ENCODE measurements at places on chromosomes 11 and 22.
A peak's percentile ranks its signal among the peaks of the same experiment; 100 is the strongest.

- peak; percentile 7 for DNase-seq
Measured at GRCh38 chr11:74255741-74256375, 55.6 kb downstream of the P4HA3 start.

GRCh38 chr11:121448011-121448410 lies 4.1 kb upstream of the SORL1 start:
- DNase-seq = no peak

- no peak for DNase-seq
Measured at GRCh38 chr11:75762885-75763284, 5.7 kb upstream of the DGAT2 start.

DNA sequence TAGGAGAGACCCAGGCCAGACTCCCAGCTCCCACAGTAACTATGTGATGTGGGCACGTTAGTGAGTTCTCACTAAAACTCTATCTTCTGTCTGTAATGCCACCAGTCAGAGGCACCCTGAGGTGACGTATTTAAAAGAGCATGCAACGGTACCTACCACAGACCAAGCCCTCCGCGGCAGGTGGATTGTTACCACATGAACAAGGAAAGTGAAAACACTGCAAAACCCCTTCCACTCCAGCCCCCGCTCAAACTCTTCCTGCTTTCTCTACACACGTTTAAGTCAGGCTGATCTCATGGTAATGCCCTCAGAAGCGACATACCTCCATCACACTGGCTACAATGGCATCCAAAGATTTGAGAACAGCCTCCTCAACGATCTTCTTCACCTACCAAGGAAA lies 36.7 kb downstream of the SERPIND1 start:
- no peak for DNase-seq

DNA sequence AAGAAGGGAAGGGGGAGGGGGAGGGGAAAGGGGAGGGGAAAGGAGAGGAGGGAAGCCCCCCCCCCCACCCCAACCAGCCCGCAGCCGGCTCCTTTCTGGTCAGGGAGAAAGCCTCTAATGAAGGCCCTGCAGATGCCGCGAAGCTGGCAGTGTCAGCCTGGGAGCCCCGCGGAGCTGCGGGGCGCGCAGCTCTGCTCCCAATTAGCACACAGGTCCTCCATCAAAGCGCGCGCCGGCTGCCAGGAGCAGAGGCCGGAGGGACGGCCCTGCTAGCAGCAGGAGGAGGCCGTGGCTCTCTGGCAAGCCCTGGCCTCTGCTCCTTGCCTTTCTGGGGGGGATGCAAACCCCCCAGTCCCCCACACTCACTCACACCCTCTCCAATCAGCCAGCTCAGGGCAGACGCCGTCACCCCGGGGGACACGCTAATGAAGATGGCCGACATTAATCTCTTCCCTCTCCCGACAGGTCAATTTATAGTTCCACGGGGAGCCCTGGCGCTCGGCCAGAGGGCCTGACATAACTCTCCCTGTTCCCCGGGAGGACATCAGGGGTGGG lies 70.5 kb upstream of the TCF20 start:
- DNase-seq = no peak

Measured in dorsolateral prefrontal cortex (tissue), 122 donors.